ENCODE measurements at places on chromosomes 1 and 21.

DNA sequence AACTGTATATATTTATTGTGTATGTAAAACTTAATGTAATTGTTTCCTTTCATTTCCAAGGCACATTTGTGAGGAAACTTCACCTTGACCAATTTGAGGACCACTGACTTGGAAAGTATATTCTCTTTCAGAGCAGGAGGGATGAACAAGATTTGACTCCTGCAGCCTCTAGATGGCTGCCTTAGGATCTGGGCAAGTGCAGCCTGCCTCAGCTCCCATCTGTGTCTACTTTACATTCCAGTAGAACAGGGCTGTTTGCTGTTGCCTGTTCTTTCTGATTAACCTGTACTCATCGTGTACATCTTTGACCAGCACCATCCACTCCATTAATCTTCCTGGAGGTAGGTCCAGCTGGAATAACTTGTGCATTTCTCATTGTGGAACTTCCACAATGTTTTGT is 312.8 kb downstream of the HLX start:
- DNase-seq, result no peak

- no peak for DNase-seq
These were observed 85.1 kb downstream of the CTH start for GRCh38 chr1:70496181-70496580.

DNA sequence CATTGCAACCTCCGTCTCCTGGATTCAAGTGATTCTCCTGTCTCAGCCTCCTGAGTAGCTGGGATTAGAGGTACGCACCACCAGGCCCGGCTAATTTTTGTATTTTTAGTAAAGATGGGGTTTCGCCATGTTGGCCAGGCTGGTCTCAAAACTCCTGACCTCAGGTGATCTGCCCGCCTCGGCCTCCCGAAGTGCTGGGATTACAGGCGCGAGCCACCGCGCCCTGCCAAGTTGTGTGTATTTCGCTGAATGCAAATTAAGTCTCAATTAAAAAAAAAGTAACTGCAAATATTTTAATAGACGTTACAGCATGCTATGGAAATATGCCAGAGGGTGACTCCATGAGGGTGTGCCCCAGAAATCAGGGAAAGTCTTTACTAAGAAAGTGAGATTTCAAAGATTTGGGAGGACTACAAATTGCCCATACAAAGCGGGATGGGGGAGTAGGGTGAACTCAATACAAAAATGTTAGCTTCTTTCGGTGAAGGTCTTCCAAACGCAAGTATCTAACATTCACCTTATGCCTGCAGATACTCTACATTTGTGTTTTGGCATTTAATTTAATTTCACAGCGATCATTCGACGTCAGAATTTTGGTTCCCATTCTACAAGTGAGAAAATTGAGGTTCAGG is 85.6 kb downstream of the NKAIN1 start:
- no peak for DNase-seq

DNA sequence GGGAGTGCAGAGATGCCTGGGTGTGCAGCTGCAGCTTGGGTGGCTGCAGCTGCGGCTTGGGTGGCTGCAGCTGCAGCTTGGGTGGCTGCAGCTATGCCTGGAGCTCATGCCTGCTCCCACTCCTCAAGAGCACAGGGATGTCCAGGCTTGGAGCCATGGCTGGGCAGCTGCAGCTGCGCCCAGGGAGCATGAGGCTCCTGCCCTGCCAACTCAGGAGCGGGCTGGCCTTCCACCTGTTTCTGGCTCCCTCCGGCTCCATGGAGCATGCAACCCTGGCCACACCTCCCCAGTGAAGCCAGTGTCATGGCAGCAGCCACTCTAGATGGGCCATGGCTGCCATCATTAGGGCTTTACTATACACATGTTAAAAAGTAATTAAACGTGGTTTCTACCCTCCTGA is 21.1 kb downstream of the GBP1 start:
- DNase-seq, result no peak

DNA sequence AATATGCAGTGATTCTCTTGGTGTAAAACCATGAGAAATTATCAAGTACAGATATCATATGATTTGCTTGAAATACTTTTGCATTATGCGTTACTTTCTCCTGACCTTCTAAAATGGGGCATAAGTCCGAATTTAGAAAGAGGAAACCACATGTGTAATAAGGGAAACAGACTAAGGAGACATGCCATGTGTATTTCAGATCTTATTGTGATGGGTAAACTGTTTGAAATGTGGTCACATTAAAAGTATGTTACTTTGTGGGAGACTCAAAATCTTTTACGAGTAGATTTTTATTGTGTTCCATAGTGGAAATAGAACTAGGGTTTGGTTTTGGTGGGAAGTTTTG is 173.0 kb downstream of the NFIA start:
- DNase-seq, result no peak

DNA sequence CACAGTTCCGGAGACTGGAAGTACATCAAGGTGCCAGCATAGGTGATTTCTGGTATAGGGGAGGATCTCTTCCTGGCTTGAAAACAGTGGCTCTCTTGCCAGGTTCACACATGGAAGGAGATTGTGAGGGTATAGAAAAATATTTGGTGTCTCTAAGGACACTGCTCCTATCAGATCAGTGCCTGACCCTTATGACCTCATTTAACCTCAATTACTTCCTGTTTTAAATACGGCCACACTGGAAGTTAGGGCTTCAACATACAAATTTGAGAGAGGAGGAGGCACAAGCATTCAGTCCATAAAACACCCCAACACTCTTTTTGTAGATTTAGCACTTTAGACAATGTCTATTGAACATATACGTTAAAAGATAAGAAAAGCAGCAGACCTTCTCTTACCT is 37.0 kb downstream of the COL6A1 start:
- no peak for DNase-seq

DNA sequence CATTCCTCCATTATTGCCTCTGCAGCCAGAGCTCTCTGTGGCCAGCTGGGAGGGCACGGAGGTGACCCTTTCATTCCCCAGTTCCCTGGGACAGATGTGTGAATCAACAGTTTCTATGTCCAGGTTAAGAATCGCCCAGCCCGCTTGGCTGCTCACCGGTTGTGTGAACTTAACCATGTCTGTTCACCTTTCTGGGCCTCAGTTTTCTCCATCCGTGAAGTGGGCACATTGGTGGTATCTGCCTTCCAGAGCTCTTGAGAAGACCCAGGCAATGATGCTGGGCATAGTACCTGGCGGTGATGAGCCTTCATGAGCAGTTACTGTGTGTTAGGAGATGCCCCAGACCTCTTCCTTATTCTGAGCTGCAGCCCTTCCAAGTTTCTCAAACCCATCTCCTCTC is 238.3 kb downstream of the MATN1 start:
- no peak for DNase-seq

DNA sequence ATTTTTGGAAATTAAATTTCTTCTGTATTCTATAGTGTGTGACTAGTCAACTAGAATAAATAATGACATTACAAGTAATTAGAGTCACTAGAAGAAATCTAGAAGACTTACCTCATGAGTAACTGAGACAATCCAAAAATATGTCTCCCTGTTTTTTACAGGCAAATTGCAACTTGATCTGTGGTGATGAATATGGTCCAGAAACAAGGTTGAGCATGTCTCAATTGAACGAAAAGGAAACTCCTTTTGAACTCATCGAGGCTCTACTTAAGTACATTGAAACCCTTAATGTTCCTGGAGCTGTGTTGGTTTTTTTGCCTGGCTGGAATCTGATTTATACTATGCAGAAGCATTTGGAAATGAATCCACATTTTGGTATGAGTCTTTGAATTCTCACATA is 36.7 kb downstream of the DHX9 start:
- DNase-seq, result no peak

DNA sequence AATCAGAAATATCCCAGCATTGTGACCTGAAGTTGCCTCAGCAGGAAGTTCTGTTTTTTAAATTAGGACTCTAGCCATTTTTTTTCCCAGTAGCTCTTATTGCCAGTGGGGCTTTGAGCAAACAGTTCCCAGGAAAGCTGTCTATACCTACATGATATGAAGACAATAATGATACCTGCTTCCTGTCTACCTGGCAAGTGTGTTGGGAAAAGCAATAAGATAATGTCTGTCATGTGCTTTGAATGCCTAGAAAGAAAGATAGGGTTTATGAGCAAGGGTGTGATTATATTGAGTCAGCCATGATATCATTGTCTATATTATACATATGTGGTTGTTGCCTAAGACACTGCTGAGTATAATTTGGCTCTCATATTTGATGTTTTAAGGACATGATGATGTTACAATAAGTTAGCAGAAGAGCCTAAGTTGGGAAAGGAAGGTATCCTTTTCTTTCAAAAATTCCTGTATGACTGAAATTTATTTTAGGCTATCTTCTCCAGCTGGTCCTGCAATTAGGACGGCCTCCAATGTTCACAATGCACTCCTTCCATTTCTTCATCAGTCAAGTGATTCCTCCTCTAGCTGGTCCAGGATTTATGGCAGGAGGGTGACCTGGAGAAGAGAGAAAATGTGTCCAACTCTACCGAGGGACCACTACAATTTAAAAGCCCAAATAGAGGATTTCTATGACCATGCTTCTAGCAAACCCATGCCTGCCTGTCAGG is 99.6 kb upstream of the CDC42BPA start:
- no peak for DNase-seq

GRCh38 chr1:175530622-175531375 is 212.6 kb downstream of the TNR start:
- no peak for DNase-seq

Measured in NCI-H2107 (cell line).